ENCODE measurements at places on chromosomes 6 and 20. TPM values are rescaled to one million over a fixed set of nuclear protein-coding genes. Genes with fewer than 3 reads are reported as not detected.

Gene DPPA5
- not detected for total RNA-seq

Gene JPH2
- total RNA-seq = 0.53 TPM

Gene ISM1
- 2.6 TPM for total RNA-seq

Gene PRICKLE4
- total RNA-seq = 0.39 TPM

Gene GPX5
- total RNA-seq = not detected

Gene ADGRF4
- total RNA-seq = 1.8 TPM

Gene OPN5
- total RNA-seq = not detected

Gene ABCF1
- total RNA-seq = 77.8 TPM

Gene NOTCH4
- 1.1 TPM for total RNA-seq

Gene SLC22A23
- 3.3 TPM for total RNA-seq

Gene CST4
- total RNA-seq = not detected

Gene CLPSL1
- not detected for total RNA-seq

Gene PDYN
- not detected for total RNA-seq

Gene EBF4
- total RNA-seq = not detected

Gene SALL4
- total RNA-seq = not detected

Gene KIFC1
- total RNA-seq = 105 TPM

Gene SLC4A11
- 1.1 TPM for total RNA-seq

Gene WFDC5
- total RNA-seq = not detected

Gene PLA2G7
- not detected for total RNA-seq

Gene TSBP1
- total RNA-seq = not detected

Gene CST7
- total RNA-seq = 1.0 TPM

Gene PANK2
- 43.9 TPM for total RNA-seq

Gene MRPS10
- total RNA-seq = 76.1 TPM

Gene MAPK13
- 0.60 TPM for total RNA-seq

Gene MRAP2
- total RNA-seq = 0.43 TPM

Gene CALHM4
- not detected for total RNA-seq

Gene GGTLC1
- total RNA-seq = not detected

Gene FERMT1
- 22.4 TPM for total RNA-seq

Gene PTCRA
- total RNA-seq = not detected

Gene TBC1D32
- 1.9 TPM for total RNA-seq

Gene NRSN2
- total RNA-seq = 18.8 TPM

Gene ARMH2
- not detected for total RNA-seq

Gene ZNF165
- 0.43 TPM for total RNA-seq

Gene RSPO3
- total RNA-seq = 0.11 TPM

Gene STMND1
- not detected for total RNA-seq

Gene MUC22
- total RNA-seq = not detected

Gene SYNDIG1
- 0.67 TPM for total RNA-seq

Gene NRM
- 11.2 TPM for total RNA-seq

Gene CALHM6
- total RNA-seq = not detected

Gene DDX43
- total RNA-seq = not detected

Gene ARID1B
- total RNA-seq = 15.5 TPM

Gene EPPIN
- total RNA-seq = not detected

Gene DEFB127
- total RNA-seq = not detected

Gene SKIC2
- total RNA-seq = 31.4 TPM
